ENCODE measurements at places on chromosomes 4 and X. TPM values are rescaled to one million over a fixed set of nuclear protein-coding genes. Genes with fewer than 3 reads are reported as not detected.

The C1QTNF7 gene
- not detected for total RNA-seq

The SLC6A14 gene
- 0.48 TPM for total RNA-seq

DNA sequence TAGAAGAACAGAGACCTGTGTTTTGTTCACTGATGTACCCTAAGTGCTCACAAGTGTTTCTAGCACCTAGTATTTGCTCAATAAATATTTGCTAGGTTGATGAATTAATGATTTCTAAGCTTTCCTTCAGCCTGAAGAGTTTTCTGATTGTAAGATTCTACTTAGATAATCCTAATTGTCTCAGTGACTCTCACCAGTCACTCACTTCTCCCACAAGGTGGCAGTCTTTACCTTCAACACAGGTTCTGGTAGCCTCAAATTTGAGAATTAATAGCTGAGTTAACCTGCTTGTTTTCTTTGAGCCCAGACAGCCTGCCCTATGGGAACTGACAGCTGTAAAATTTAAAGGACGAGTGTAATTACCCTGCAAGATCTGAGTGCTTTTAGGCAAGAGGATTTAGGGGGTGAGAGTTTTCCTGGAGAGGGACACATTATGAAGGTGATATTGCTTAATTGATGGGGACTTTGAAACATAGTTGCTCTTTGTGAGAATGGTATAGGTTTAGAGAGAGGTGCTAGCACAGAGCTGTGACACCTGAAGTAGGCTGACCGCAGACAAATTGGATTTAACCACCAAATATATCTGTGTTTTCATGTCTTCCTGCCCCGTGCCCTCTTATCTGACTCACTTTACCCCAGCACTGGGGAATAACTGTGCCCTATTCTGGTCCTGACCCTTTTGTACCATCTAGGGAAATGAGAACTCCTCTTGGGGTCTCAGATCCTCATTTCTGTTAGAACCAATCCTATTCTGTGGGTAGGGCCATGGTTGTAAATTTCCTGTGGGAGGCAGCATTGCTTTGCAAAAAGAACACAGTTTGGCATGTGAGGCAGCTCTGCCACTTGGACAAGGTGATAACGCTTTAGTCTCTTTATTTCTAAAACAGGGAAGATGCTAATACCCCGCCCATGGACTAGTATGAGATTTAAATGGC lies 27.7 kb downstream of the CD38 start:
- H3K27ac ChIP-seq = no peak overlapping the region
- no peaks in the 10 kb centered on the region for H3K36me3 ChIP-seq
- no peak for DNase-seq
- no peaks in the 10 kb centered on the region for H3K27me3 ChIP-seq
- H3K4me3 ChIP-seq = no peak overlapping the region

The LRBA gene
- 122 TPM for total RNA-seq

DNA sequence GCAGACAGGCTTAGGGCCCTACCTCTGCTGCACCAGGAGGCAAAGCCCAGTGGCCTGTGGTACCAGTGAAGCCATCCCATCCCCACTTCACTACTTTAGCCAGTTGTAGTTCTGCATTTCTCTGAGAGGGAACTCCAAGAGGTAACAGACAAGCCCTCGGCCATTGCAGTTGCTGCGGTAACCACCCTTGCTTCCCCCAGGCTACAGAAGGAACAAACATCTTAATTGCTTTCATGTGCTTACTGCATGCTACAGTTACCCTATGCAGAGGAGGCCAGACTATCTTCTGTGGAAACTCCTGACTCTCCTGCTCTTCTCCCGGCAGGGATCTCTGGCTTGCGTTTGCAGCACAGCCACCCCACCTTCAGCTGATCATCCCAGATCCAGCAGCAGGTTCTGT lies 67.8 kb downstream of the SPIN4 start:
- H3K4me1 ChIP-seq = no peaks in the 10 kb centered on the region
- no peak overlapping the region for H3K4me3 ChIP-seq
- no peak overlapping the region for H3K27ac ChIP-seq
- DNase-seq = no peak
- H3K27me3 ChIP-seq = no peaks in the 10 kb centered on the region

DNA sequence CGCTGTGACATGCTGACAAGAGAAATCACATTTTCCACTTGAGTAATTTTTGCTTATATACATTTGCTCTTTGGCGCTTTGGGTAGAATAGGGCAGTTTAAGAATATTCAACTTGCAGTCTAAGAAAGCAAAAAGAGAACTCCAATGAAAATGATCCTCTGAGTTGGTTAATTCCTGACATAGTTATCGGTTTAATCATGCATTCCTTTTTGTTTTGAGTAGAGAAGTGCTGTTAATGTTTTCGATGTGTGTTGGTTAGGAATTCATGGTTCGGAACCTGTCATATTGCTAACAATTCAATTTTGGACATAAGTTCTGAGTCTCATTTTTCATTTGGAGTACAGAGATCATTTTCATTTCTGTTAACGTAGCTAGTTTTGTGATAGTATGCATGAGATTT lies 700.6 kb upstream of the PITX2 start:
- no peak overlapping the region for H3K4me3 ChIP-seq
- DNase-seq = no peak
- no peaks in the 10 kb centered on the region for H3K27me3 ChIP-seq
- H3K36me3 ChIP-seq = no peaks in the 10 kb centered on the region
- H3K27ac ChIP-seq = no peak overlapping the region

GRCh38 chr4:152269448-152270191 lies 266.3 kb downstream of the FBXW7 start:
- DNase-seq = no peak
- no peak overlapping the region for H3K27ac ChIP-seq
- H3K4me3 ChIP-seq = no peak overlapping the region
- H3K4me1 ChIP-seq = no peaks in the 10 kb centered on the region
- no peaks in the 10 kb centered on the region for H3K27me3 ChIP-seq
- H3K36me3 ChIP-seq = no peaks in the 10 kb centered on the region

GRCh38 chrX:27915617-27916016 lies 65.6 kb downstream of the DCAF8L1 start:
- no peaks in the 10 kb centered on the region for H3K27me3 ChIP-seq
- H3K27ac ChIP-seq = no peak overlapping the region
- no peak overlapping the region for H3K4me3 ChIP-seq
- H3K4me1 ChIP-seq = no peaks in the 10 kb centered on the region

The ANOS1 gene
- total RNA-seq = not detected

GRCh38 chrX:55201930-55202579 lies 18.1 kb upstream of the PAGE5 start:
- H3K36me3 ChIP-seq = no peaks in the 10 kb centered on the region
- DNase-seq = no peak
- no peak overlapping the region for H3K27ac ChIP-seq
- no peaks in the 10 kb centered on the region for H3K27me3 ChIP-seq

DNA sequence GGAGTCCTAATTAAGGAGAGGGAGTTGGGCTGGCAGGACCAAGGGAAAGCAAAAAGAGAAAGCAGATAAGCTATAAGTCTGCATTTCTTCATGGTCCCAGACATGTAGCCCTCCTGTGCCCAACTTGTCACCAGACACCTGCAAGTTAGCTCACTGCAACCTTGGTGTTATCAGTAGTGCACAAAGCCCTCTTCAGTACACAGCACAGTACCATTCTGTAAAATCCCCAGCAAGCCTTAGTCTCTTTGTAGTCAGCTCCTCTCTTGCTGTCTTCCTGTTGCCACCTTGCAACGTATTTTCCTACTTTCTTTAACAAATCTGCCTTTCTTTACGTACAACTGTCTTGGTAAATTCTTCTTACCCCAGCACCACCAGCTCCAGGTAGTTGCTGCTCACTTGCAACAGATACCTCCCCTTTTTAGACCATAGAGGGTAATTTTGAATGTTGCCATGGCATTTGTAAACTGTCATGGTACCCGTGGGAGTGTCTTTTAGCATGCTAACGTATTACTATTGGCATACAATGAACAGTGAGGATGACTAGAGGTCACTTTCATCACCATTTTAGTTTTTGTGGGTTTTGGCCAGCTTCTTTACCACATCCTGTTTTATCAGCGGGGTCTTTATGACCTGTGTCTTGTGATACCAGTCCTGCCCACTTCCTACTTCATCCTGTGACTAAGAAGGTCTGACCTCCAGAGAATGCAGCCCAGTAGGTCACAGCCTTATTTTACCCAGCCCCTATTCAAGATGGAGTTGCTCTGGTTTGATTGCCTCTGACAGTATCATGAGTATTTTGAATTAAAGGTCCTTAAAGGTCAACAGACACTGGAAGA lies 28.3 kb upstream of the AP1S2 start:
- no peaks in the 10 kb centered on the region for H3K36me3 ChIP-seq
- no peak overlapping the region for H3K27ac ChIP-seq
- H3K27me3 ChIP-seq = no peaks in the 10 kb centered on the region
- no peak for DNase-seq

- H3K27me3 ChIP-seq = no peaks in the 10 kb centered on the region
- DNase-seq = no peak
- no peaks in the 10 kb centered on the region for H3K36me3 ChIP-seq
- no peak overlapping the region for H3K27ac ChIP-seq
- no peaks in the 10 kb centered on the region for H3K4me1 ChIP-seq
- H3K4me3 ChIP-seq = no peak overlapping the region
Observed at GRCh38 chr4:31741326-31741725, 1021.2 kb downstream of the PCDH7 start.

DNA sequence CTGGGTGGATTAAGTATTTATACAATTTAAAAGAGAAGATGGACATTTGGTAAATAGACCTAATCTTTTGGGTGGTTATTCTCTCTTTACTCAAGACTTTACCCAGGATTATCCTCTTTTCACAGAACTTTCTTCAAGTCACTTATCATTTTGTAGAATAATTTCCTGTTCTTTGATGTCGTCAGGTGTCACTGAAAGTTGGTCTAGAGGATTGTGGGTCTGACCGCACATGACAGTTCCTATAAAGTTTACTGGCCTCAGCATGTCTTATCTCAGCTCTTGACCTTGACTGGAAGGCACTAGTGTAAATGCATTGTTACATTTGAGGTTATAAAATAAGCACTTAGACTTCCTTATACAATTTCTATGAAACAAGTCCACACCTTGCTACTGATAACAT lies 139.9 kb upstream of the SLC4A4 start:
- peaks cover 38% of the 10 kb centered on the region for H3K4me1 ChIP-seq
- H3K36me3 ChIP-seq = no peaks in the 10 kb centered on the region
- no peaks in the 10 kb centered on the region for H3K27me3 ChIP-seq
- DNase-seq = peak; percentile 56

GRCh38 chr4:173051716-173052115 lies 116.9 kb upstream of the GALNT7 start:
- no peaks in the 10 kb centered on the region for H3K36me3 ChIP-seq
- H3K4me3 ChIP-seq = no peak overlapping the region
- H3K27me3 ChIP-seq = no peaks in the 10 kb centered on the region
- DNase-seq = no peak
- H3K4me1 ChIP-seq = no peaks in the 10 kb centered on the region

DNA sequence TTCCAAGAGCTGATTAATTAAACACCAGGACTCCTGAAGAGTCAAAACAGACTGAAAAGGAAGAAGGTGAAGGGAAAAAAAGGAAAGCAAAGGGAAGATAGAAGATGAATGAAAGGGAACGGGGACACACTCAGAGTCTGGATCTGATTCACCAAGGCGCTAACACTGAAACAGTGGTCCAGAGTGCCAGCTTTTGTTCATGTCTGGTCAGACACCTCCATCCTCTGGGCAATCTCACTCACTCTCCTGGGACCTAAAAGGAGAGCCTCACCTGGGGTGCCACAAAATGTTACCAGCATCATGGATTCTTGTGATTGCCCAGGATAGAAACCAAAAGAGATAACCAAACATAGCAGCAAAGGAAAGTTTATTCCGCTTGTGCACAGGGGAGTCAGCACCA lies 120.3 kb upstream of the AFF2 start:
- H3K4me3 ChIP-seq = no peak overlapping the region
- DNase-seq = no peak
- H3K27me3 ChIP-seq = no peaks in the 10 kb centered on the region
- H3K27ac ChIP-seq = no peak overlapping the region

DNA sequence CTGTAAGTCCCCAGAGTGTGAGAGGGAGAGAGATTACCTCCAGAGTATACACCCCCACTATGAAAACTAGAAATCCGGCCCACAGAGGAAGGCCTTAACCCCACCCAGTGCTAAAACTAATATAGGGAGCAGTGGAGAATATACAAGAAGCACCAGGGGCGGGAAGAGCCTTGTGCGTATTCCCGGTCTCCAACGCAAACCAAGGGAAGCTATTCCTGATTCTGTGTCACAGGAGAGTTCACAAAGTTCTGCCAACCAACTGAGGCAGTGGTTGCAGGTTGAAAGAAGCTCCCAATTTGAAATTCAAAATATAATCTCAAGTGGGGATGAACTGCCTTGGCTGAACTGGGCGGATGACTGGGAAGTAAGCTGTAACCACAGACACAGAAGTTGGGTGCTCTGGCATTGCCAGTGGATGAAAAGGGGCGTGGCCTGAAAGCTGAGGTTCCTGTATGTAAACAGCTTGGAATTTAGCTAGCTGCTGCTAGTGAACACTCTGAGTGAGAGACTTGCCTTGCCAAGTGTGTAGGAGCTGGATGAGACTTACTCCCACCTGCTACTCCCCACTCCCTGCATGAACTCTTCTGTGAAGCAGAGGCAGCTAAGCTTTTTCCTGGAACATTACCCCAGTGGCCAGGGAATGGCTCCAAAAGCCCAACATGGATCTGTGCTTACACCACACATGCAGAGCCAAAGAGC lies 32.7 kb downstream of the ELF2 start:
- peaks cover 9% of the 10 kb centered on the region for H3K4me1 ChIP-seq
- H3K4me3 ChIP-seq = no peak overlapping the region
- DNase-seq = peak; percentile 36
- no peak overlapping the region for H3K27ac ChIP-seq
- no peaks in the 10 kb centered on the region for H3K27me3 ChIP-seq
- no peaks in the 10 kb centered on the region for H3K36me3 ChIP-seq

The GABRE gene
- total RNA-seq = 68.5 TPM

The EPGN gene
- total RNA-seq = not detected

The HTRA3 gene
- total RNA-seq = 1.5 TPM

DNA sequence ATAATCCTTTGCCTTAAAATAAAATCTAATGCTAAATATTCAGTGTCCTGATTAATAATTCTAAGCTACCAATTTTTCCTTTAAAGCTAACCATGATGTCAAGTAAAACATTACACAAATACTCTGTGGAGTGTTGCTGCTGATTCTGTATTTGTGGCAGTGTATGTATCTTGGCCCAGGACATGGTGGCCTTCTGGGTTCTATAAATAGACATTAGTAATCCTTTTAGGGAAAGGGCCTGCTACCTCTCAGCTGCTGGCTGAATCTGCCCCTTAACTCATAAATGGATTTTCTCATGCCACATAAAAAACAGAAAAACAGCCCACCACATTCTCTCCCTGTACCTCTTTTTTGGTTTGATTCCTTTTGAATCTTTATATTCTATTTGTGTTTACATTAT lies 1.2 kb upstream of the XK start:
- no peaks in the 10 kb centered on the region for H3K36me3 ChIP-seq
- H3K4me3 ChIP-seq = no peak overlapping the region
- peak overlapping the region; percentile 93 for H3K27ac ChIP-seq
- H3K4me1 ChIP-seq = peaks cover 8% of the 10 kb centered on the region
- no peaks in the 10 kb centered on the region for H3K27me3 ChIP-seq

- peaks cover 6% of the 10 kb centered on the region for H3K4me1 ChIP-seq
- H3K36me3 ChIP-seq = no peaks in the 10 kb centered on the region
- H3K27me3 ChIP-seq = no peaks in the 10 kb centered on the region
- no peak overlapping the region for H3K4me3 ChIP-seq
Observed at GRCh38 chr4:143084566-143084965, 100.2 kb upstream of the USP38 start.

GRCh38 chr4:165115301-165115700 lies 2.6 kb upstream of the TMEM192 start:
- no peak overlapping the region for H3K4me3 ChIP-seq
- H3K27ac ChIP-seq = no peak overlapping the region
- no peaks in the 10 kb centered on the region for H3K36me3 ChIP-seq
- no peak for DNase-seq

- no peaks in the 10 kb centered on the region for H3K27me3 ChIP-seq
- H3K4me1 ChIP-seq = peaks cover 31% of the 10 kb centered on the region
- H3K4me3 ChIP-seq = no peak overlapping the region
Observed at GRCh38 chr4:36226430-36227227, 17.7 kb downstream of the ARAP2 start.

The HTN3 gene
- total RNA-seq = not detected
